ENCODE measurements at places on chromosomes 7 and 10. TPM values are rescaled to one million over a fixed set of nuclear protein-coding genes. Genes with fewer than 3 reads are reported as not detected.

SLC26A3 gene
- total RNA-seq: 0.23 TPM

THSD7A gene
- total RNA-seq: 2.0 TPM

CTBP2 gene
- 32.3 TPM for total RNA-seq

SORBS1 gene
- total RNA-seq: 18.6 TPM

COL26A1 gene
- 1.0 TPM for total RNA-seq

CDC14C gene
- total RNA-seq: not detected

PRF1 gene
- total RNA-seq: 0.51 TPM

SYT15B gene
- total RNA-seq: 7.8 TPM

LHPP gene
- 8.1 TPM for total RNA-seq

ITPRID1 gene
- total RNA-seq: 0.06 TPM

PHKG1 gene
- total RNA-seq: 0.26 TPM

FGL2 gene
- 6.3 TPM for total RNA-seq

AGR2 gene
- 14.9 TPM for total RNA-seq

FAM237B gene
- total RNA-seq: not detected
